T-helper 2 cell treated with Interferon-gamma antibody and Interleukin-4, amounts not matched to agents 100 ng/mL and 5 ng/mL, for 36 hours (primary cell): ENCODE measurements at places on chromosomes 13 and 19. TPM values are rescaled to one million over a fixed set of nuclear protein-coding genes. Genes with fewer than 3 reads are reported as not detected.

The IGFL1 gene
- total RNA-seq = not detected in 2 replicates

The OVOL3 gene
- total RNA-seq = not detected in 2 replicates

The ZNF492 gene
- total RNA-seq = 0.09 and 0.11 TPM in 2 replicates

The ZNF284 gene
- total RNA-seq = 1.4 and 2.0 TPM in 2 replicates

The LRFN3 gene
- total RNA-seq = 9.7 and 11.4 TPM in 2 replicates

The C19orf85 gene
- not detected in 2 replicates for total RNA-seq

The CDC42EP5 gene
- total RNA-seq = not detected in 2 replicates

The RPS15 gene
- total RNA-seq = 1,282 and 1,301 TPM in 2 replicates

The IGFL2 gene
- 0.30 TPM in 1 of 2 replicates, not detected in the other for total RNA-seq

The MBNL2 gene
- 15.1 TPM in 2 replicates for total RNA-seq

The RUBCNL gene
- total RNA-seq = 0.23 and 0.57 TPM in 2 replicates

The CGB5 gene
- not detected in 2 replicates for total RNA-seq

The CGB3 gene
- not detected in 2 replicates for total RNA-seq

The NLRP11 gene
- total RNA-seq = not detected in 2 replicates

The ZNF132 gene
- 4.0 and 4.1 TPM in 2 replicates for total RNA-seq

The CDC16 gene
- 70.6 and 73.8 TPM in 2 replicates for total RNA-seq

The PROZ gene
- 0.18 and 0.20 TPM in 2 replicates for total RNA-seq

The EFNB2 gene
- 0.07 and 0.11 TPM in 2 replicates for total RNA-seq

The RCBTB2 gene
- 19.3 and 21.3 TPM in 2 replicates for total RNA-seq

The GZMM gene
- 44.5 and 48.2 TPM in 2 replicates for total RNA-seq

The LPAR2 gene
- total RNA-seq = 44.2 and 45.2 TPM in 2 replicates

The ZNF560 gene
- not detected in 2 replicates for total RNA-seq

The VSTM2B gene
- total RNA-seq = not detected in 2 replicates

The ITGBL1 gene
- total RNA-seq = not detected in 2 replicates

The IRGC gene
- not detected in 2 replicates for total RNA-seq

The FBN3 gene
- not detected in 2 replicates for total RNA-seq

The KIR2DL4 gene
- not detected in 2 replicates for total RNA-seq

The ZNF433 gene
- total RNA-seq = 0.14 and 0.16 TPM in 2 replicates

The TMEM205 gene
- total RNA-seq = 26.3 and 28.4 TPM in 2 replicates

The ZBTB45 gene
- 16.5 and 17.8 TPM in 2 replicates for total RNA-seq

The SLC17A7 gene
- total RNA-seq = 0.07 and 0.09 TPM in 2 replicates

The FAM124A gene
- total RNA-seq = 0.11 and 0.36 TPM in 2 replicates

The ZNF723 gene
- not detected in 2 replicates for total RNA-seq

The SH2D3A gene
- total RNA-seq = 20.8 and 21.0 TPM in 2 replicates

The TEX29 gene
- total RNA-seq = 0.27 and 0.61 TPM in 2 replicates

The BRSK1 gene
- total RNA-seq = 4.9 and 5.3 TPM in 2 replicates

The LILRA2 gene
- total RNA-seq = not detected in 2 replicates
